Non-pigmented ciliary epithelial cell (primary cell): ENCODE measurements at places on chromosomes 16 and 17.

GRCh38 chr17:77480199-77480508 is 339.4 kb downstream of the SEC14L1 start:
- DNase-seq: no peak

- DNase-seq: no peak
Measured at GRCh38 chr17:72985882-72986720, 106.4 kb downstream of the SLC39A11 start.

DNA sequence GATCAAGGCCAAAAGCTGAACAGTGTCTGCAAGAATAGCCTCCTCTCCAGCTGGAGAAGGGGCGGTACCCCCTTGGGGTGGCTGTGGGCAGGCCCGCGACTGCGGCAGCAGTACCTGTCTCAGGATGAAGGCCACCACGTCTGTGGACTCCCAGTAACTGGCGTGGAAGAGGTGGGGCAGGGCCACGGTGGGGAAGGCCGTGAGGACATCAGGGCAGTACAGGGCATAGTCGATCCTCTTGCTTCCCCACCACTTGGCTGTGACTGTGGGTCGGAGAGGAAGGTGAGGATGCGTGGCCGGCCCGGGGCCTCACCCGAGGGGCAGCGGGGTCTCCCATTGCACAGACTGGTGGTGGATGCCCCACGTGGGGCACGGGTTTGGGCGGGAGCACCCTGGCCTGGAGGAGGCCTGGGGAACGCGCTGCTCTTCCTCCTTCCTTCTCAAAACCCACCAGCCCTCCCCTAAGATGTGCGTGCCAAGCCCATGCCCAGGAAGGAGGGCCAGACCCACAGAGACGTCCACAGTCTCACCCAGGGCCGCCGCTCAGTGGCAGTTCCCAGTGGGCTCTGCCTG is 26.0 kb downstream of the PIMREG start:
- DNase-seq: no peak

GRCh38 chr16:17432901-17433576 is 37.7 kb downstream of the XYLT1 start:
- DNase-seq: no peak

GRCh38 chr16:56626685-56627084 is 1.1 kb downstream of the MT1E start:
- DNase-seq: no peak

- no peak for DNase-seq
Measured at GRCh38 chr17:57874058-57874419, 24.2 kb upstream of the MRPS23 start.

DNA sequence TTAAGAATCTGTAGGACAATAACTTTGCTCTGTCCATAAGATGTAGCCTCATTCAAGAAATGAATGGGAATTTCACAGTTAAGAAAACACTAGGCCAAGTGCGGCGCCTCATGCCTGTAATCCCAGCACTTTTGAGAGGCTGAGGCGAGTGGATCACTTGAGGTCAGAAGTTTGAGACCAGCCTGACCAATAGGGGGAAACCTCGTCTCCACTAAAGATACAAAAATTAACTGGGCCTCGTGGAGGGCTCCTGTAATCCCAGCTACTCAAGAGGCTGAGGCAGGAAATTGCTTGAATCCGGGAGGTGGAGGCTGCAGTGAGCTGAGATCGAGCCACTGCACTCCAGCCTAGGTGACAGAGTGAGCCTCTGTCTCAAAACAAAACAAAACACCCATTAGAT is 19.9 kb upstream of the RSL1D1 start:
- no peak for DNase-seq

- DNase-seq: no peak
Measured at GRCh38 chr16:84511180-84511800, 6.8 kb upstream of the MEAK7 start.
